ENCODE measurements at places on chromosomes 7 and 10. TPM values are rescaled to one million over a fixed set of nuclear protein-coding genes. Genes with fewer than 3 reads are reported as not detected.

GRCh38 chr7:135965602-135966001, 11.6 kb downstream of the MTPN start:
- DNase-seq, result no peak

DNA sequence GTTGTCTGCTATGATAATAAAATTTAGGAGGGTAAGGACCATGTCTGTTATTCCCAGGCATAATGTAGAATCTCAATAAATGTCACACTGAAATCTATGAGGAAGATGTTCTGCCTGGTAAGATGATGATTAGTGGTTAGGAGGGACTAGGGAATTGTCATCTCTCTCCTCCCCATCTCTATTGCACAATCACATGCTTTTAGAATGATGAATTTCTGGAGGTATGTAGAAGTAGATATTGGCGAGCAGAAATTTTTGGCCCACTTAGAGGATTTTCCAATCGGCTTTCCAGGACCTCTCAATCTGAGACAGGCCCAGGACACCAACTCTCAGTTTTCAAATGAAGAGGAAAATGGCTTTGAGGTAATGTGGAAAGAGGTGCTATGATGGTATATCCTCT, 2.0 kb upstream of the PITX3 start:
- no peak for DNase-seq

GRCh38 chr7:92956575-92956974, 120.2 kb upstream of the CDK6 start:
- no peak for DNase-seq

DNA sequence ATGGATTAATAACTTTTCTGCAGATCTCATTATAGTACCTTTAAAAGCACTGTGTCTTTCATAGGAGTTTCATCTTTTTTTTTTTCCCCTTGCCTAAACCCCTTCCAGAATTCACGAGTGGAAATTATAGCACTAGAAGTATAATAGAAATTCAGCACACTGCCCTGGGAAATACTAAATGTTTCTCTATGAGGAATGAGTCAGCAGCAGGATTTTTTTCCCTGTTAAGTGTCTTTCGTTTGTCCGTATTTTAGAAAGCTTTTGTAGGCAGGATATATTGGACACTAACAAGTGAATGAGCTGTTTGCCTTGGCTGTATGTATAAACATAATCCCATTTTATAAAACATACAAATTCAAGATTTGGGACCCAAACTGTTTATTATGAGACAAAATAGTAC, 105.8 kb downstream of the EXOC4 start:
- no peak for DNase-seq

Gene CUEDC2
- 33.4 TPM for total RNA-seq

Gene C7orf33
- total RNA-seq, result not detected

Gene WDR11
- 42.4 TPM for total RNA-seq

Gene SAMD9
- total RNA-seq, result 14.5 TPM

DNA sequence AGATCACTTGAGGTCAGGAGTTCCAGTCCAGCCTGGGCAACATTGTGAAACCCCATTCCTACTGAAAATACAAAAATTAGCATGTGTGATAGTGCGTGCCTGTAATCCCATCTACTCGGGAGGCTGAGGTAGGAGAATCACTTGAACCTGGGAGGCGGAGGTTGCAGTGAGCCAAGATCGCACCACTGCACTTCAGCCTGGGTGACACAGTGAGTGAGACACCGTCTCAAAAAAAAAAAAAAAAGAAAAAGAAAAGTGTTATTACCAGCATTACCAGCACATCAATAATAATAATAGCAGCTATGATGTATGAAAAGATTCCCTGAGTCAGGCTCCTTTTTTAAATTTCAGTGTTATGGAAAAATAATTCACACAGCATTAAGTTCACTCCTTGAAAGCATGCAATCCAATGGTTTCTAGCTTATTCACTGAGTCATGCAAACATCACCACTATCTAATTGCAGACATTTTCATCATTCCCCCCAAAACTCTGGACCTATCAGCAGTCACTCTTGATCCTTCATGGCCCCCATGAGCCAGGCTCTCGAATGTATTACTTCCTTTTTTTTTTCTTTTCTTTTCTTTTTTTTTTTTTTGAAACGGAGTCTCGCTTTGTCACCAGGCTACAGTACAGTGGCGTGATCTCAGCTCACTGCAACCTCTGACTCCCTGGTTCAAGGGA, 228.4 kb downstream of the FANK1 start:
- DNase-seq, result no peak

GRCh38 chr10:1183033-1183396, 126.8 kb downstream of the WDR37 start:
- DNase-seq, result no peak

DNA sequence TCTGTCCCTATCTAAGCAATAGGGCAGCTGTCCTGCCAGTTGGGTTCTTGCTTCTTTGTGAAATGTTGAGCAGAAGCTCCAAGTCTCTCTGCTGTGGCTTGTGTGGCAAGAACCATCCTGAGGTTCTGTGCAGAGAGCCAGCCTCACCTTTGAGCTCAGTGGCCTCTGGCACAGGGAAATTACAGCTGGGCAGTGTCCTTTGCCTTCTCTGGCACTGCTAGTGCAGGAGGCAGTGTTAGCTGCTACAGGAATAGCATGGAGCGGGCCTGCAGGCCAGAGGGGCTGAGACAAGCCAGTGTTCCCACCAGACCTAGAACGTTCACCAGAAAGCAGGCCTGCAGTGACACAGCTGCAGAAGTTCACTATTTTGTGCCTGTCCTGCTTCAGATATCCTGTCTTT, 1.8 kb downstream of the PRXL2A start:
- no peak for DNase-seq

GRCh38 chr7:24913801-24914464, 66.0 kb downstream of the OSBPL3 start:
- no peak for DNase-seq

DNA sequence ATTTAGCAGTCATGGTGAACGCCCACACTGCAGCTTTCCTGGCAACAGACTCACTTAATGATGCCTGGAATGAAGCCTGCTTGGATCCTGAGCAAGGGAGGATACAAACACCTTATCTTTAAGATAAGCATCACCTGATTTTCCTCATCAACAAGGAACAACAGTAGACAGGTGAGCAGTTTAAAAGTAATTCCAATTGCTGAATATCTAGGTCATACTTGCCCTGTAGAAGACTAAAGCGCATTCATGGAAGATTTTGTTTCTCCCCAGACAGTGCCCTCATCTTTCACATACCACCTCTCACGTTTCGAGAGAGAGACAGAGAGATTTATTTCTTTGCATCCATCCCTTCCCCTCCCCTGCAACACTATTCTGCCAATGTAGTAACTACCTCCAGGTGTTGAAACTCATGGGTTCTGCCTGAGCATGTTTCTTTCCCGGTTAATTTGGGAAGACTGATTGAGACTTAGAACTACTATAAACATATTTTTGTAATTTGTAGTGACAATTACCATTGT, 660.7 kb downstream of the PARD3 start:
- no peak for DNase-seq

Gene ZNF511
- 18.6 TPM for total RNA-seq

Gene TBC1D12
- total RNA-seq, result 9.8 TPM

Gene CXCL12
- 91.4 TPM for total RNA-seq

- DNase-seq, result no peak
Measured at GRCh38 chr7:84693483-84693882, 493.4 kb downstream of the SEMA3D start.

- no peak for DNase-seq
Measured at GRCh38 chr10:71473671-71474599, 77.2 kb downstream of the CDH23 start.

GRCh38 chr10:112650588-112651030, 203.6 kb downstream of the VTI1A start:
- no peak for DNase-seq

- DNase-seq, result no peak
Measured at GRCh38 chr10:125011171-125011925, 69.4 kb downstream of the ZRANB1 start.

DNA sequence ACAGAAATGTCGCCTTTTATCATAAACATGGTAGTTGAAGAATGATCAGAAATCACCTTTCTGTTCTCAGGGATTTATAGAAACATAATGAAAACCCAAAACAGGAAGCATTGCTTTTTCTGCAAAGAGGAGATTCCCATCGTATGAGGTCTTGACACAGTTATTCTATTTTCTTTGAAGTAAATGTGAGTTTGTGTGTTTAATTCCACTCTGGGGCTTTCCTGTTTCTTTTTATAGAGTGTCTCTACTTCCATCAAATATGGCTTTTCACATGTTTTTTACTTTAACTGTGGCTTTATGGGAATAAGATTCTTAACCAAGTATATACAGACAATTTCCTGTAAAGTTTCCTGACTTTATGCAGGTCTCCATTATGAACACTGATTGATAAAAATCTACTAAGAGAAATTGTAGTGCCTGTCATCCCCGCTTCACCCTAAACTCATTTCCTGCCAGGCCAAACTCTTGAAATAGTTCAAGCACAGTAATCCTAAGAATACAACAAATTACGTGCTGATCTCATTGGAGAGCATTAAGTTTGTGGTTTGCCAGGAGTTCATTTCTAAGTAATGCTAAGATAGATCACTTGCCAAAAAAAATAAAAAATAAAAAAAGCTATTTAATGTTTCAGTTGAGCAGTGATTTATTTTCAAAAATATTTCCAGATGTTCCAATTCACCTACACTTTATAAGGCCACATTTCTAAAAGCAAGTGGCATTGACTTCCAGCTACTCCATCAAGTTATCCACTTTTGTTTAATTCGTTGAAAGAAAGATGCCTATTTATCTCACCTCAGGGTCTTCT, 52.2 kb upstream of the SEC61G start:
- DNase-seq, result peak; percentile 86

DNA sequence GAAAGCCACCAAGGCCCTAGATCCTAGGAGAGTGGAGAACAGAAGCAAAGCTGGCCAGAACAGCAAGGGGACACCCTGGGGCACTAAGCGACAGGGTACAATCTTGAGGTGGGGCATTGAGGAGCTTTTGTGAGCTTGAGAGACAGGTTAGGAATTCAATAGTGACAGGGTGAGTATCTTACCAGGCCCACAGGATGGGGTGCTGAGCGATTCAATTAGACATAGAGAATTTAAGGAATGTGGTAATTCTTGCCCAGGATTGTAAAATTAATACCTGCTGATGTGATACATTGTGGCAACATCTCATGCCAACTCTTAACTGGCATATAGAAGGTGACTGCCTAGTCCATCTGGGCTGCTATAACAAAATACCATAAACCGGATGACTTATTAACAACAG, 14.0 kb downstream of the RBP3 start:
- DNase-seq, result no peak

Gene RSBN1L
- total RNA-seq, result 16.8 TPM

DNA sequence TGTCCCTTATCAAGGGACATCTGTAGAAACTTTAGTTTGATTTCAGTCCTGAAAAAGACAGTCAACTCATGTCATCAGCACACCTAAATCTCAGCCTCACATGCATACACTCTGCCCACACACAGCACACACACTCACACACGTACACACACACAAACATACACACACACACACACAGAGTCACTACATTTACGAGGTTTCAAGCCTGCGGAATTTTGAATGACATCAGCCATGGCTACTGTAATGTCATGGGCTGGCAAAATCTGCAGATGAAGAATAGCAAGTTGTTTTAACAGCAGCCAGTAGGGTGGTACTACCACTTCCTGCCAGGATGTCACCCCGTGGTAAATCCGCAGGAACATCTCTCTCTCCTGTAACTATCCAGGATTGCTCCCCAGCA, 37.1 kb upstream of the EZH2 start:
- no peak for DNase-seq

- no peak for DNase-seq
Measured at GRCh38 chr10:5117026-5117425, 22.8 kb downstream of the AKR1C3 start.

DNA sequence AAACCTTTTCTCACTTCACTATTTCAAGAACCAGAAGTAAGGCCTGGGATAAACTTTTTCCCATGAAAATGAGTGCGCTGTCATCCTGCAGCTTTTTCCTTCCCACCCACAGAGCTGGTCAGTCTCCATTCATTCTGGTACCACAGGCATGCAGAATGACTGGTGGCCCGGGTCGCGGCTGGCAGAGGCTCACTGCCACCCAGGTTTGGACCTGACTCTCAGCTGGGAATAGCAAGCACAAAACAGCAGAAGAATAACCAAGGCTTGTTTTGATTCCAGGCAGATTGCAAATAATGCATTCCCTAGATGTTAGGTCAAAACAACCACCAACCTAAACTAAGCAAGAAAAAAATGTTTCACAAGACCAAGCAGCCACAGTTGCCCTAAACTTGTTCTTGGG, 190.5 kb upstream of the NRP1 start:
- DNase-seq, result no peak

- DNase-seq, result no peak
Measured at GRCh38 chr7:84231157-84231556, 36.6 kb upstream of the SEMA3A start.

DNA sequence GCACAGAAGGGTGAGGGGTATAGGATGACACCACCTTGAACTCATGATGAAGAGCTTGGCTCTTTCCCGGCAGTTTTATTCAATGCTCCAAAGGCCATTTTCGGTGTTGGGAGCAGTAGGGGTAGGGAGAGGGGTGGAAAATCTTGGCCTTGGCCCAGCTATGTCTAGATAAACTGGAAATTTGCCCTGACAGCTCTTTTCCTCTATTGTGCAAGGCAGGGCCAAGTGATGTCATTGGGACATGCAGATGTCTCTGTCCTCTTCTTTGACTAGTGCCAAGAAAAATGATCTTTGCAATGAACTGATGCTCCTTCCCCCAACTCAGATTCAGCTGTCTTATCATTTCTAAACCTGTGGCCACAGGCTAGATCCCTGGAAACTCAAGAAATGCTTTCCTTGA, 27.7 kb upstream of the PRKCQ start:
- DNase-seq, result peak; percentile 89

GRCh38 chr10:102117391-102118159, 2.6 kb downstream of the LDB1 start:
- peak; percentile 96 for DNase-seq

GRCh38 chr7:132680590-132680989, 104.3 kb upstream of the PLXNA4 start:
- DNase-seq, result no peak
